ENCODE measurements at places on chromosomes 12 and 14. TPM values are rescaled to one million over a fixed set of nuclear protein-coding genes. Genes with fewer than 3 reads are reported as not detected.

DNA sequence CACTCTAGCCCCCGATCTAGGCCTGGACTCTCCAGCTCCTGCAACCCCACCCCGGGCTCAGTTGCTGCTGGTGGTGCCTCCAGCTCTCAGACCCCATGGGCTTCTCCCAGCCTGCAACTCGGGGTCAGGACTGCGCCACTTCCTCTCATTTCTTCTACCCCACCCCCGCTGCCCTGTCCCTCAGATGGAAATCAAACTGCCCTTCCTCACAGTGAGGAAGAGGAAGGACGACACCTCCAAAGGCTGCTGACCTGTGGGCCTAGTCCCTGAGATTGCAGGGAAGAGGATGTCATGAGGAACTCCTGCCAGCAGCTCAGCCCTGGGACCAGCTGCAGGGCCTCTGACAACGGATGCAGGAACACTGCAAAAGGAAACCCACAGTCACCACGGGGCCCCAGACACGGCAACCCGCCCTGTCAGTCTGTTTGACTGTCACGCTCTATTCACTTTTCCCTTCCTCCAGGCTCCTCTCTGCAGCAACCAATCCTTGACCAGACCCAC lies 29.3 kb upstream of the PNMA1 start:
- no peak for DNase-seq

ALDH1L2 gene
- total RNA-seq: 1.2 TPM

GRCh38 chr12:34345801-34346200 lies 323.5 kb downstream of the ALG10 start:
- no peak for DNase-seq

IFI27 gene
- total RNA-seq: 140 TPM

- DNase-seq: no peak
Observed at GRCh38 chr14:77369285-77369684, 7.6 kb downstream of the TMED8 start.

DNA sequence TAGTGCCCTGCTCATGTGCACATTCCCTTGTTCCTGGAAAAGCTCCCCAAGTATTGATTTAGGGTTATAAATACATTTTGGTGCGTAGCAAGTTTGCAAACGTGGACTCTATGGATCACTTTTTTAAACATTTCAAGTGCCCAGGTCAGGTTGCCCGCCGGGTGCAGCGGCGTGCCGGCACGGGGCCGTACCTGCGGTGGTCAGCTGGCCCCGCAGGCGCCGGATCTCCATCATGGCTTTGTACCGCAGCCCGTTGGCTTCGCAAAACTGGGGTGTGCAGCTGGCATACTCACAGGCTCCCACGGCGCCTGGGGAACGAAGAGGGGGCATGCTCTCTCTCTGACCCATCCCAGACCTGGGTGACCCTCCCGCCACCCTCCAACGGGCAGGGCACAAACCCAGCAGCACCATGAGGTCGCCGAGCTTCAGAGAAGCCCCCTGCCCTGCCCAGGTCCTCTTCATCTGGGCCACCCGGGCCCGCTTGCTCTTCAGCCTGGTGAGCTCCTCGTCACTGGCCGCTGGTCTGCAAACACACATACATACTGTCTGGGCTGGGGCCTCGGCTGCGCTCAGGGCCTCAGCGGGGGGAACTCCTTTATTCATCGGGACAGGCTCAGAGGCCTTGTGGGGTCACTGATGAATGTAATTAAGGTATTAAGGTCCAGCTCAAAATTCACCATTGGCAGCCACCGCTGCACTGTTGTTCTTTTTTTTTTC lies 35.1 kb downstream of the DHX37 start:
- no peak for DNase-seq

GRCh38 chr12:14514154-14514842 lies 53.4 kb downstream of the PLBD1 start:
- no peak for DNase-seq

DNA sequence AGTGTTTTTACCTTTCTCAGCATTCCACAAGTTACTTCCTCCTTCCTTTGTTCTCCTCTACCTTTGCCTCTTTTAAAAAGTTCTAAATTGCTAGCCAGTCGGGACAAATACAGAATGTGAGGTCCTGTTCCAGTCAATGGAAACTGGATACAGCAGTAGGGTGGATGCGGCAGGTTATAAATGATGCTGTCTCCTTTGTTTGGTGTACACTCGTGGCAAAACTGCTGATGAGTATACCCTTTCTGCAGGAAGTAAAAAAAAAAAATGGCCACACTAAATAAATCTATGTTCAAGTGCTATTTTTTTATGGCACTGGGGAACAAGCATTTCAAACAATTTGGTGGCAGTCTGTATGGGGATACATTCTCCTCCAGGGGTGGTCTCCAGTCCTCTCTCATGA lies 27.5 kb downstream of the KLRK1 start:
- no peak for DNase-seq

GRCh38 chr12:6322352-6322751 lies 11.9 kb downstream of the PLEKHG6 start:
- no peak for DNase-seq

EEF1AKMT3 gene
- 3.6 TPM for total RNA-seq

GRCh38 chr12:42039577-42039976 lies 105.1 kb downstream of the GXYLT1 start:
- DNase-seq: no peak

DNA sequence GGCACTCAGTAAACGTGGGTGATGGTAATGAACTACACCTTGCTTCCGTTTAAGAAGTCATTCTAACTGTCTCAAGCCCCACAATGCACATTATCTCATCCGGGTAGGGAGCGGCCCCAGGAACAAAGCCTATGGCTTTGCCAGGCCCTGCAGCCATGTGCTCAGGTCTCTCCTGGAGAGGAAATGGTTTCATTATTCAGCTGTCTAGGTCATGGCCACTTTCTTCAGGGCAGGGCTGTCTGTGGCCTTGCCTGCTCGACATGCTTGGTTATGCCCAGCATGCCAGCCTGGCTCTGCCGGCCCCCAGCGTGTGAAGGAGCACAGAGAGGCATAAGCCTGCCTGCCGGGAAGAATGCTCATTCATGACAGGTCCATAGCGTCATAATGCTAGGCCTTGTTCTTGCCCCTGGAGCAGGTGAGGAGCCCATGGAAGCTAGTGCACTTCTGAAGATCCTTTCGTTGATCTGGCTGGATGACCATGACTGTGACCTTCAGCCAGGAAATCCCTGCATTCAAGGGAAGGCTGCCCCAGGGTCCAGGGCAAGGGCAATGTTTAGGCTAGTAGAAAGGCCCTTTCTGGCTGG lies 26.3 kb upstream of the FOS start:
- no peak for DNase-seq

DNA sequence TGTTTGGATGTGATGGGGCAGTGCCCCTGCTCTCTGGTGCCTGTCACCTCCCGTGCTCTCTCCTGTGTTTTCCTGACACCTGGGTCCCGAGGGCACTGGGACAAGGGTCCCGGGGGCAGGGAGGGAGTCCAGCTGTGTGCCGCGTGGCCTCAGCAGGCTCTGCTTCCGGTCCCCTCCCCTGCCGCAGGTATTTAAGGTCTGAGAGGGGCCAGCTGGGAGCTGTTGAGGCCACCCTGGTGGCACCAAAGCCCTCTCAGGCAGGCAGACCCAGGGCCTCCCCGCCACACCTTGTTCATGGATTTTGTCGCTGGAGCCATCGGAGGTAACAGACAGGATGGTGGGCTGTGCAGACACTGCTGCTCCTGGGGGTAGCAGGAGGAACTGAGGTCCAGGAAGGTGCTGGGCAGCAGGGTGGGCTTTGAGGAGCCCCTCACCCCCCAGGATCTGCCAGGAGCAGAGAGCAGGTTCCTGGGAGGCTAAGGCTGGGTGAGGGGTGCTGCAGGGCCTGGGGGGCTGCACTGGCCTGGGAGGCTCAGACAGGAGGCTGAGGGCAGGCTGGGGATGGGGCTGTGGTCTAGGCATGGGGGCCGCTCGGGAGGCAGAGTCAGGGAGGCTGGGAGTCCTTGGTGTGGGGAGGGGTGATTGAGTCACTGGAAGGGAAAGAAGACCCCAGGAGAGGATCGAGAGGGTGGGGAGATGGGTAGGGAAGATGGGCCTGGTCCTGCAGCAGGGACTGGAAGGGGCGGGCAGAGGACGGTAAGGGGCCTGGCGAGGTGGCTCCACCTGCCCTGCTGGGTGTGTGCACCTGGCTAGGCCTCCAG lies at the start of gene SLC25A47:
Gene SLC25A47, plus strand, starts transcription at position 219 of the 821 bp plus-strand sequence. Its CDS starts 76 bp downstream, at position 295.
- no peak for DNase-seq

DNA sequence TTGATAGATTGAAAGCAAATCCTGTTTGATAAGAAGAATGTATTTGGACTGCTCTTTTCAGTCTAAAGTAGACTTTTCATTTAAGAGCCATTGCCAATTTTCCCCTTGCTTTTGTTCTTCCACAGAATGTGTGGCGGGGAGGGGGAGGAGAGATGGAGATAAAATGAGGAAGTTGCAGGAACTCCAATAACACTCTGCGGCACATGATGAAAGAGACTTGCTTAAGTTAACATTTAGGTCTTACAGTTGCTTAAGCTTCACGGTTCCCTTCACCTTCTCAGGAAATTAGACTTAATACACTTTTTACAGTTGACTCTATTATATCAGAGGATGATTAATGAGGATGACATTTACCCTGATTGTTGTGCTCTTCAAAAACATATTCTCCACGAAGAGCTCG lies 537.3 kb downstream of the TMTC2 start:
- DNase-seq: no peak

DNA sequence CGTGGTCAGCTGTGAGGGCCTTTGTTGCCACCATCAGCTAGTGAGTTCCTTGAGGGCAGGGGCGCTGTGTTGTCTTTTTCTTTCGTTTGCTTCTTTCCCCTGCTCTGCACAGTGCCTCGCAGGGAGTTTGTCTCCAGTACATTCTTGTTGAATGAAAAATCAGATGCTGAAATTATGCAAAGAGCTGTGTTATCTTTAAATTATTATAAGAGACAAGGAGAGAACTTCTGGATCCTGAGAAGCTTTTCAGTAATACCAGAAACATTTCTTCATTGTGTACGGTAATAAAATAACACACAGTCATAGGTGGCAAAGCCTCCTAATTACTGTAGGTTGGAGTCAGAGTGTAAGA lies 14.9 kb downstream of the EML1 start:
- no peak for DNase-seq

DNA sequence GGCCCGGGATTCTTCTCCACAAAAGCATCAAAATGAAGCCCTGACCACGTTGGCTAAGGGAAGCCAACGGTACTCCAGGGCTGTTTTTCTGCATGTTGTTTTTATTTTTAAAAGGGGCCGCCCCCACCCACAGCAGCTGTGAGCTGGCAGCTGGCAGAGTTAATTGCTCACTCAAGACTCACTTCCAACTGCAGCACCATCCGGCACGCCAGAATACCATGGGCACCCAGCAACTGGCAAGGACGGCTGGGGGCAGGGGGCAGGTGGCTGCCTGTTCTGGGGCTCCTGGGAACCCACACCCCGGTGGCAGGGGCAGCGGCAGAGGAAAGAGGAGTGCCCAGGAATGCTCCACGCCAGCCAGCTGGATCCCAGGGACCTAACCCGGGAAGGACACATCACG lies 44.3 kb downstream of the NCOR2 start:
- no peak for DNase-seq

DNA sequence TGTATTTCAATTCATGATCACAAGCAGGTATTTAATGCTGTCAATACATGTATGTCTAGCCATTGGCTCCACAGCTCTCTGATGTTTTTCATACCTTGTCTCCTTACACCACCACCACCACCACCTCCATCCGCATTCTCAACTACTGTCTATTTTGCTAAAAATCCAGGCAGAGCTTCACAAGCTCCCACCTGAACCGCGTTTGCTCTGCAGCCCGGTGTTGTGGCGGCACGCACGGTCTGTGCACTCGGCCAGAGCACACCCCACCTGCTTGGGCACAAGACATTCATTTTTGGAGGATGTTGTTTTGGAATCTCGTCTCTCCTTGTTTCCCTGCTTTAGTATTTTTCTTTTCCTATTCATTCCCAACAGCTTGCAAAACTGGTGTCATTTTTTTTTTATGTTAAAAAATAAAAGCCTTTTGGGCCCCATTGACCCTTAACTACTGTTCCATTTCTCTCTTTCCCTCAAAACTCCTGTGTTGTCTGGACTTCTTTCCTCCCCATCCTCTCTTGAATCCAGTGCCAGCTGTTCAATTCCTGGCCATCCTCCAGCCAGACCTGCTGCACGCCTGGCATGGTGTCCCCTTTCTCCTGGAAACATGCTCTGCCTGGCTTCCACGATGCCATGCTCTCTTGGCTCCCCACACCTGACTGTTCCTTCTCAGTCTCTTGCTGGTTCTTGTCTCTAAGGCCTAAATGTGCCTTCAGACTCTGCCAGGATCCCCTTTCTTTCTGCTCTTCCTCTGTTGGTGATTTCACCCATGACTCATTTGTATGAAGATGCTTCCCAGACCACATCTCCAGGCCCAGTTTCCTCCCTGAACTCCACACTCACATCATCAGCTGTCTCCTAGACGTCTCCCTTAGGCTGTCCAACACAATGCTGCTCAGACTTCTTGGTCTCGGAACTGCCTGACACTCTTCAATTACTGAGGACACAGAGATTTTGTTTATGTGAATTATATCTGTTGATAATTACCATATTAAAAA lies 37.9 kb downstream of the PIWIL1 start:
- DNase-seq: no peak

- DNase-seq: peak; percentile 86
Observed at GRCh38 chr14:61103541-61104339, 122.7 kb downstream of the SLC38A6 start.

DNA sequence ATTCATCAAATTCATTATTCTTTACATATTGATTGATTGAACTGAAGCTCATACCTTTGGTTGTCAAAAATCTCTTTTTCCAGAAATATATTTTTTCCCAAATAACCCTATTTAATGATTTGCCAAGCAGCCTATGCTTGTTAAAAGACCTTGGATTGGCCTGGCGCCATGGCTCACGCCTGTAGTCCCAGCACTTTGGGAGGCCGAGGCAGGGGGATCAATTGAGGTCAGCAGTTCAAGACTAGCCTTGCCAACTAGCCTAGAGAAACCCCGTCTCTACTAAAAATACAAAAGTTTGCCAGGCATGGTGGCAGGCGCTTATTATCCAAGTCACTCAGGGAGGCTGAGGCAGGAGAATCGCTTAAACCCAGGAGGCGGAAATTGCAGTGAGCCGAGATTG lies 165.1 kb upstream of the MGAT4C start:
- no peak for DNase-seq

DNA sequence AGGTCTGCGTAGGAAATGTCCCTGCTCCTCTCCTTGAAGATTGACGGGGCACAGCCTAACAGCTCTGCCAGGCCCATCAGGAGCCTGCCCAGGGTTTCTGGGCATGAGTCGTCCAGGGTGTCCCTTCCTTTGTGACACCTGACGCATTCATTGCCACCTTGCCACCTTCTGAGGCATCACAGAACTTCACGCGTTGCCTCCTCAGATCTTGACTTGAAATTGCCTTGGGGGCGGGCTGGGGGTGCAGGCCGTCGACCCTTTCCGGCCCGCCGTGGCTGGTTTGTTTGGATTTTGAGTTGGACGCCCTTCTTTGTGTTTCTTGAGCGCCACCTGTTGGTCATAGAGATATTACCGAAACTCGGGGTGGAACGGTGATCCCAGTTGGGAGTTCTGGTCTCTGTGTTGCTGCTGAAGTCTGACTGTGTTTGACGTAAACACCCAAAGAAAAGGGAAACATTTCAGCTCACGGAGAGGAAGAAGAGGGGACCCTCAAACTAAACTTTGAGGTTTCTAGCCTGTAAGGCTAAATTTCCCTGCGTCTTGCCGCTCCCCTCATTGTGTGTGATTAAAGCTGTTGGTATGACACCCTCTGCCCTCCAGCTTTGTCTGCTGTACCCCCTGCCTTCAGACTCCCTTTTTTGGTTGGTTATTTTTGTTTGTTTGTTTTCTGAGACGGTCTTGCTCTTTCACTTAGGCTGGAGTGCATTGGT lies 44.6 kb downstream of the MLXIP start:
- DNase-seq: peak; percentile 82

- DNase-seq: no peak
Observed at GRCh38 chr12:98085046-98085755, 430.2 kb upstream of the TMPO start.

All from right atrium auricular region (tissue), 2 donors.